ENCODE measurements at places on chromosomes 5 and 9. TPM values are rescaled to one million over a fixed set of nuclear protein-coding genes. Genes with fewer than 3 reads are reported as not detected.

DNA sequence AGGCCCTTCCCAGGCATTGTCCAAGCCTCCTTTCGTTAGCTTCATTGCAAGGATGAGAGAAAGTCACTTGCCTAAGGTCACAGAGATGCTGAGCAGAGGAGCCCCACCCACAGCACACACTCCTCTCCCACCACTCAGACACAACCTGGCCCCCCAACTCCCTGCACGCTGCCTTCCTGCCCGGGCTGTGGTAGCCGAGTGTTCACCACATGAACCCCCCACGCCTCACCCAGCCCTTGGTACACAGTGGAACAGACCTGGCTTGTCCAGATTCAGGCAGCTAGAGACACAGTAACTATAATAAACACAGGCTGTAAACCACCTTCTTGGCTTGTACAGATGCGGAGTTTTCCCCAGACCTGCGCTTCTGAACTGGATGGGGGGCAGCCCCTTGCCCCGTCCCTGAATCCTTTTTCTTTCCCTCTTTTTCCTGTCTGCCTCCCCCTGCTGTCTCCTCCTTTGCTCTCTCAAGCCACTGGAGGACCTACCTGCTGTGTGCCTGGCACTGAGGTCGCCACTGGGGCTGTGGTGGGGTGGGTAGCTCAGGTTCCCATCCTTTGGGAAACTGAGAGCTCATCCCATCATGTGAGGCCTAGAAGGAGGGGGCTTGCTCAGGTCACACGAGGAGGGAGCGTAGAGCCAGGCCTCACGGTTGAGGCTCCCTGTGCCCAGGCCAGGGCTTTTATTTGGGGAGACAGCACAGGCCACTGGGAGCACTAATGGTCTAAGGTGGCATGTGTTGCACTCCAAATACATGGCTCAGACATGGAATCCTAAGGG is 55.7 kb upstream of the SYNPO start:
- DNase-seq = no peak

GRCh38 chr9:98767915-98768314 is 28.4 kb downstream of the ANKS6 start:
- DNase-seq = no peak

ALDH1A1 gene
- total RNA-seq = 2,886 TPM

GRCh38 chr9:4463824-4464223 is 26.4 kb upstream of the SLC1A1 start:
- no peak for DNase-seq

DNA sequence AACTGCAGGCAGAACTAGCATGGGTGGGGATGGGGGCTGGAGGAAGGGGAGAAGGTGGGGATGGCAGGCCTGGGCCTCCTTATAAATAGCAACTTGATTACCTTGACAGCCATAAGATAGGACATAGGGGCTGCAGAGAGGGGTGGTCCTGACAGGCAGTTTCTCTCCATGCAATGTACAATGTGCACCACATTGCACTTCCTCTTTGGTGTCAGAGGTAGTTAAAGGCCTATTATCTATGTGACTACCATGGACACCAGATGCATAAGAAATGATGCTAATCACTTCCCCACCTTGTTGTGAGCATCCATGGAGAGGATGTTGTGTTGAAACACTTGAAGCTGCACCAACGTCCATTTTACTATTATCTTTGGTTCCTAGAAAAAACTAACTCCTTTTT is 20.2 kb upstream of the SUB1 start:
- DNase-seq = no peak

DNA sequence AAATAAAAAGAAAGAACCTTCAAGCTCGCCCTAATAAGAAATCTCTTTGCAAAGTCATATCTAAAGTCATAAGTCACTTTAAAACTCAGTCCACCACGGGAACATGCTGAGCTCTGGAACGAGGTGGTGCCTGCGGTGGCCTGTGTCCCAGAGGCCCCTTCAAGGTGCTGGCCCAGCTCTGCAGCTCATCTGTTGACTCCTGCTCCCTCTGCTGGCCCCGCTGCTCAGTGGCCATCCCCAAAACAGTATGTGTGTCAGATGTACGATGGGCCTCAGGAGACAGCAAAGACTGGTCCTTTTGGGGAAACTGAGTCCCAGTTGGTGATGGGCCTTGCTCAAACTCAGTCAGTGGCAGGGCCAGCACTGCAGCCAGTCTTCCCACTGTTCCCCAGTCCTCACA is 22.8 kb upstream of the FOXB2 start:
- peak; percentile 38 for DNase-seq

DNA sequence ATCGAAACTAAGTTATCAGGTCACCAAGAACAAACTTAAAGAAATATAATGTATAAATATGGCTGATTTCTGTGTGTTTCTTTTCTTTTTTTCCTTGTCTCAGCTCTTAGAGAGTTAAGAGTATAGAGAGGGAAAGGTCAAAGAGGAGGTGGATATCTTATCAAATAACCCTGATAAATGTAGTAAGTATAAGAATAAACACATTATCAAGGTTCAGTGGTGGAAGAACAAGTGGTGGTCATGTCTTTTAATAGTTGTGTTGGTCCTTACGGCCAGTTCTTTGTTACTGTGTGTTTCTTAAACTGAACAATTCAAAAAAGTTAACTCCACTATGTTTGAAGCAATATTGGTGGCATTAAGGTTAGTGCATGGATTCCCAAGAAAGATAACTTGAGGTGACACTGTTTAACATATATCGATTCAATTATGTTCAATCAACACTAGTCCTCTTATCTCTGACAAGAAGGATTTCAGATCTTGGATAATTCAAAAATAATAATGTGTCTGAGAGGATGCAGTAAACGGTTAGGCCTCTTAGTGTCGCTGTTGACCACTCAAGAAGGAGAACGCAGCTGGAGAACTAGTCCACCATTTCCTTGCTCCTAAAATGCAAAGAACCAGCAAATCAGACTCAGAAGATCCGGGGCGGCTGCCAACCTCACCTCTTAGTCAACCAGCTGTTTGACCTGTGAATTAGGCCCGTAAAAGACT is at the start of gene PCDHGA3:
Gene PCDHGA3, plus strand, starts transcription at position 588 of the 711 bp plus-strand sequence. CDS start 205 bp downstream, outside the sequence.
- DNase-seq = no peak

DNA sequence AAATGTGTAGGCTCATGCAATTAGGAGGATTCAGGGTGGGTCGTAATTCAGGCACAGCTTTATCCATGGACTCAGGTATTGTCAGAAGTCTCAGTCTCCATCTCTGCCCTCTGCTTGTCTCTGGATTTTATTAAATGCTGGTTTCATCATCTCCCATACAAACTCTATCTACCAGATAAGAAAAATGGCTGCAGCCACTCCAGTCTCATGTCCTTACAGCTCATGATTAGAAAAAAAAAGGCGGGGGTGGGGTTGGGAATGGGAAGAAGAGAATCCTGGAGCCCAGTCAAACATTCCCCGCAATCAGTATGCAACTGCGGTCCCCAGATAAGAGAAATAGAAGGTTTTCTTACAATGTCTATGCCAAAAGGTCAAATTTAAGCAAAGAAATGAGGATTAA is 7.6 kb upstream of the FBXO38 start:
- no peak for DNase-seq

PCDHGA7 gene
- total RNA-seq = 0.64 TPM

- no peak for DNase-seq
Observed at GRCh38 chr9:22169243-22169642, 160.1 kb upstream of the CDKN2B start.

FOXD4L3 gene
- total RNA-seq = under 0.01 TPM

DNA sequence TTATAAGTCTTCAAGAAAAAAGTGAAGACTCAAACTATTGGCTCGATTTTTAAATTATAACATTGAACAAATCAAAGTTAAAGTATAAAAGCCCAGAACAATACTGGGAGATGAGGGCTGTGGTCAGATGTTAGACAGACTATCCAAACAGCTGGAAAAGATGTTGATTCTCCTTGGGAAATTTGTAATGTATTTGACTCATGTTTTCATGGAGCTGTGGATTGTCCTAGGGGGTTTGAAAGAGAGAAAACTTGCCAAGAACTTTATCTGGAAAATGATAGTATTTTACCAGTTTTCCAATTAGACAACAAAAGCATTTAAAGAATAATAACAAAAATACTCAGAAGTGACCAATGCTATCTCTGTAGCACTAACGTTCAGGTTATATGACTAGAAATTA is 339.2 kb downstream of the ARL15 start:
- no peak for DNase-seq

NTRK2 gene
- total RNA-seq = not detected

SPINK13 gene
- not detected for total RNA-seq

CATSPER3 gene
- 0.13 TPM for total RNA-seq

DNA sequence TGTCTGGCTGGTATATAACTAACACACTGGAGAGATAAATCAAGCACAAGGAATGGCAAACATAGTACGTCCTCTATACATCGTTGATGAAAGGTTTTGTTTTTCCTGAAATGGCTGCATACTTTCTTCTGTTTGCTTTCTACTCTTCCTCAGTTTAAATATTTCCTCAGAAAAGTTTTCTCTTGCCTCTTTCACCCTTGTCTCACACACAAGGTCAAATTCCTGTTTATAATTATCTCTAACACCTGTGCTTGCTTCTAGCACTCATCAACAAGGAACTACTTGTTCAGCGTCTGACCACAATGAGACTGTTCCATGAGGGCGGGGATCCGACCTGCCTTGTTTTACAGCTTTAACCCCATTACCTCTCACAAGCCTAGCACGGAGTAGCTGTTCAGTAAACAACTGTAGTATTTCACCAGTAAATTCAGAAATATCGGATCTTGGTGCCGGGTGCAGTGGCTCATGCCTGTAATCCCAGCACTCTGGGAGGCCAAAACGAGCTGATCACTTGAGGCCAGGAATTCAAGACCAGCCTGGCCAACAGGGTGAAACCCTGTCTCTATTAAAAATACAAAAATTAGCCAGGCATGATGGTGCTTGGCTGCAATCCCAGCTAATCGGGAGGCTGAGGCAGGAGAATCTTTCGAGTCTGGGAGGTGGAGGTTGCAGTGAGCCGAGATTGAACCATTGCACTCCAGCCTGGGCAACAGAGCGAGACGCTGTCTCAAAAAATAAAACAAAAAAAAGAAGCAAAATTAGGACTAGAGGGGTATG is 37.0 kb downstream of the NR6A1 start:
- DNase-seq = no peak

DNA sequence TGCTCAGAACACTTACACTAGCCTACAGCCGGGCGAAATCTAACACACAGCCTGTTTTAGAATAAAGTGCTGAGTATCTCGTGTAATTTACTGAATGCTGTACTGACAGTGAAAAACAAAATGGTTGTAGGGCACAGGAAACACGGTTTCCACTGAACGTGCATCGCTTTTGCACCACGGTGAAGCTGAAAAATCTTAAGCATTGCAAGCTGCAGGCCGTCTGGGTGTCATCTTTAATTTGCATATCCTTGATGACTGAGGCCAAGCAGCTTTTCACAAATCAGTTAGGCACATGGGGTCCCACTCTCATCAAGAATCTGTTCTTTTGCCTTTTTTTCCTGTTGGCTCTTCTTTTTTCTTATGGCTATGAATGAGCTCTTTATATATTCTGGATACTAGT is 58.2 kb downstream of the CAMSAP1 start:
- DNase-seq = no peak

DNA sequence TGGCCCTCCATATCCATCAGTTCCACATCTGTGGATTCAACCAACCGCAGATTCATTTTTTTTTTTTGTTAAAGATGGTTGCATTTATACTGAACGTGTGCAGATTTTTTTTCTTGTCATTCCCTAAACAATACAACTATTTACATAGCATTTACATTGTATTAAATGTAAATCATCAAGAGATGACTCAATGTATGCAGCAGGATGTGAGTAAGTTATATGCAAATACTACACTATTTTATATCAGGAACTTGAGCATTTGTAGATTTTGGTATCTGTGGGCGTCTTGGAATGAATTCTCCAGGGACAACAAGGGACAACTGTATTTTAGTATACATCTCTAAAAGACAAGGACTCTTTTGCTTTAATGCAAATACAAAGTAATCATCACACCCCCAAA is 299.2 kb upstream of the ZNF608 start:
- peak; percentile 25 for DNase-seq

FLT4 gene
- 236 TPM for total RNA-seq

CDO1 gene
- 1.6 TPM for total RNA-seq

- no peak for DNase-seq
Observed at GRCh38 chr9:136151214-136151804, 32.6 kb upstream of the TMEM250 start.

EIF4E1B gene
- total RNA-seq = not detected

MUSK gene
- not detected for total RNA-seq

- DNase-seq = no peak
Observed at GRCh38 chr9:80294955-80295354, 723.2 kb downstream of the TLE4 start.

GRCh38 chr5:93567424-93567823 is 13.6 kb downstream of the NR2F1-AS1 start:
- no peak for DNase-seq

TAF11L10 gene
- total RNA-seq = not detected

GRCh38 chr5:63860379-63860778 is 101.9 kb downstream of the HTR1A start:
- no peak for DNase-seq

RGS7BP gene
- 0.13 TPM for total RNA-seq

- peak; percentile 69 for DNase-seq
Observed at GRCh38 chr5:68343421-68343826, 127.9 kb downstream of the PIK3R1 start.

DNA sequence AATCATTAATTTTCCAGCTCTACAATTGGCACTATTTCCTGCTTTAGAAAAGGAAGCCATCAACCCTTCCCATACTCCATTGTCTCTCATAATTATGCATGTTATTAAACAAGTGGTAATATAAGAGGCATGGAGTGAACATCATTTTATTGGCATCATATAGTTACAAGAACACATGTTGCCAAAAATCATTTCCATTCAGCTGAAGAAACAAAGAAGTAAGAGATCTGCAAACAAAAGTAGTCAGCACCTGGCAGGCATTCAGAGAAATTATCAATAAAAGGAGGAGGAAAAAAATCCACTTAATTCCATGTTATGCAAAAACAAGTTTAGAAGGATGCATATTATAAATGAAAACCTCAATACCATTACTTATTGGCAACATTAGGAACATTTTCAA is 1208.2 kb upstream of the C9orf72 start:
- DNase-seq = no peak

PLAC8L1 gene
- not detected for total RNA-seq

PKD2L2 gene
- not detected for total RNA-seq

DNA sequence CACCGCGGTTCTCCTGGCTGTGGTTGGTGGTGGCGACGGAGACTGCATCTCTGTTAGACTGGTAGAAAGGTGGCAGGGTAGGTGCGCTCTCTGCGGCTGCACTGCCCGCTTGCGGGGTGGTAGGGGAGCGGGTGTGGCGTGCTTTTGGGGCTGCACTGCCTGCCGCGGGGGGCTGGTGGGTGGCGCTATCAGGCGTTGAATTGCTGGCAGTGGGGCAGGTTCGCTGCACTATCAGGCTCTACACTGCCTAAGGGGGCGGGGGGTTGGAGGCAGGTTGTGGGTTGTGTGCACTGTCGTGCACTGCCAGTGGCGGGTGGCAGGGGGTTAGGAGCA is 21.0 kb upstream of the TRIM52 start:
- DNase-seq = no peak

B4GALT1 gene
- 21.2 TPM for total RNA-seq

PCDHA6 gene
- not detected for total RNA-seq

GRCh38 chr5:86869268-86869667 is 251.5 kb downstream of the COX7C start:
- no peak for DNase-seq

PCDHGA11 gene
- total RNA-seq = 4.0 TPM

C5orf63 gene
- total RNA-seq = 1.2 TPM

- DNase-seq = no peak
Observed at GRCh38 chr5:170386743-170387395, 2.3 kb downstream of the KCNMB1 start.

Measured in dermis microvascular lymphatic vessel endothelial cell (primary cell).